Amygdala (tissue), 56 donors: ENCODE measurements at places on chromosomes 3 and 15.

GRCh38 chr3:62024882-62025281 is 348.5 kb downstream of the FEZF2 start:
- DNase-seq: no peak

DNA sequence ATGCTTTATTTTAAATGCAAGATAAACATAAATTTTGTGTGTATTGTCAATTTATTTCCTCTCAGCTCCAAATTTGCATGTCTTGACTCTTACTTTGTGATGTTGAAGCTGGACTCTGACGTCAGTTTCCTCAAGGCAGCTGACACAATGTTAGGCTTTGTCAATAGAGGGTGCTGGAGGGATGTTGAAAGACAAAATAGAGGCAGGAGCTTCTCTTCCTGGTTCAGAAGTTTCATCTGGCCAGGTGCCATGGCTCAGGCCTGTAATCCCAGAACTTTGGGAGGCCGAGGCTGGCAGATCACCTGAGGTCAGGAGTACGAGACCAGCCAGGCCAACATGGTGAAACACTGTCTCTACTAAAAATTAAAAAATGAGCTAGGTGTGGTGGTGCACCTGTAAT is 408.6 kb downstream of the GBE1 start:
- DNase-seq: no peak

DNA sequence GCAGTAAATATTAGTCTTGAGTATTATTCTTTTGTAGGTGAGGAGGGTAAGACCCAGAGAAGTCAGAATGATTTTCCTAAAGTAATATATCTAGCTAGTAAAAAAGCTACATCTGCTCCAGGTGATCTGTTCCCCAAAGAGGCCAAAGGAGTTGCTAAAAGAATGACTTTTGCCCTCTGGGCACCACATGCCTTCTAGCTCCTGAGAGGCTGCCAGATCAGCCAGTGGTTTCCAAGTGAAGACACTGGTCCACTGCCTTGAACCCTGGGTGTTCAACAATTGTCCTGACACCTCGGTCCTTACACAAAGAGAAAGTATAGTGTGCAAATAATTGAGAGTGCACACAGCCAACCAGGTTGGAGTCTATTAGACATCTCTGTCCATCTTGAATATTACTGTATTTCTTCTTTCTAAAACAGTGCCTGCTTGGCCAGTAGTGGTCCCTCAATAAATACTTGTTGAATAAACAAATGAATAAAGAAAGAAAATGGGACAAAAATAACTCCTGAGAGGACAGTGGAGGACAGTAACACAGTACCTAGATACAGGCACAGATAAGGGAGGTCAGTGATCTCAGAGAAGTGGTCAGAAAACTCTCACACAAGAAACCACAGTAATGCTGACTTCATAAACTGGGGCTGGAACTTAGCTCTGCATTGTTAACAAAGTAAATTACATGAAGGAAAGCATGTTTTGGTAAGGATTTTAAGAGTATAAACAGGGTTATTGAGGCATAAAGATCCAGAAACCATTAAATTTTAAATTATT is 56.6 kb upstream of the CSTA start:
- no peak for DNase-seq

- DNase-seq: no peak
Measured at GRCh38 chr15:100727291-100727851, 125.0 kb downstream of the ASB7 start.

- no peak for DNase-seq
Measured at GRCh38 chr3:105780107-105780506, 88.7 kb downstream of the CBLB start.

- DNase-seq: no peak
Measured at GRCh38 chr3:50502225-50502583, 1.2 kb downstream of the CACNA2D2 start.

DNA sequence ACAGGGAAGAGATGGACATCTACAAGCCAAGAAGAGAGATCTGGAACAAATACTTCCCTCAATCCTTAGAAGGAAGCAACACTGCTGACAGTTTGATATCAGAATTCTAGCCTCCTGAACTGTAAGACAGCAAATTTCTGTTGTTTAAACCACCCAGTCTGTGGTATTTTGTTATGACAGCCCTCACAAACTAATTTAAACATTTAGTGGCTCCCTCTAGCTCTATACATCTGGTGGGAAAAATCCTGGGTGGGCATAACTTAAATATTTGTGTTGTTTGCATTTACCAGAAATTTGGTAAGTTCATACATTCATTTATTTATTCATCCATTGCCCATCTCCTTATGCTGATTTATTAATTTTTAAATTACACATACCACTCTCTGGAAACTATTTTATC is 62.5 kb upstream of the GSK3B start:
- DNase-seq: no peak

DNA sequence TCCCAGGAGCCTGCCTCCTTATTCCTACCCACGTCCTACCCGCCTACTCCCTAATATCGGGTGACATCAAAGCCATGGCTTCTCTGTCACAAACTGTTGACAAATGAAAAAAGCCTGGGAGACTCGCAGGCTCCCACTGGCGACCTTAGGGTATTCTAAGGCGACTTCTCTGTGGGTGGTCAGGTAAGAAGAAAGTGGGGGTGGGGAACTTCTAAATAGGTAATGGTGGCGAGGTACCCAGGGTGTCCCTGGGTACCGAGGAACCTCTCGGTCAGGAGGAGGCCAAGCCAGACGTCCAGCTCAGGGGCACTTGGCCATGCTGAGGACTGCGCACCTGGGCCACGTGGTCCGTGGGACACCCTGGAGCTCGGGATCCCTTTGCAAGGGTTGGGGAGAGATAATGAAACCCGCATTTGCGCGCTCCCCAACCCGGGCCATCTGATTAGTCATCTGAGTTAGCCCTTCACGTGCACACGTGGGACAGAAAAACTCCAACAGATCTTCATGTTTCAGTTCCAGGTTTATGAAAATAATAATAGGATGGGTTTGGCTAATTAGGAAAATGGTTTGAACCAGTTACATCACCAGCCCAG is 78.2 kb downstream of the NR2F2 start:
- DNase-seq: no peak

DNA sequence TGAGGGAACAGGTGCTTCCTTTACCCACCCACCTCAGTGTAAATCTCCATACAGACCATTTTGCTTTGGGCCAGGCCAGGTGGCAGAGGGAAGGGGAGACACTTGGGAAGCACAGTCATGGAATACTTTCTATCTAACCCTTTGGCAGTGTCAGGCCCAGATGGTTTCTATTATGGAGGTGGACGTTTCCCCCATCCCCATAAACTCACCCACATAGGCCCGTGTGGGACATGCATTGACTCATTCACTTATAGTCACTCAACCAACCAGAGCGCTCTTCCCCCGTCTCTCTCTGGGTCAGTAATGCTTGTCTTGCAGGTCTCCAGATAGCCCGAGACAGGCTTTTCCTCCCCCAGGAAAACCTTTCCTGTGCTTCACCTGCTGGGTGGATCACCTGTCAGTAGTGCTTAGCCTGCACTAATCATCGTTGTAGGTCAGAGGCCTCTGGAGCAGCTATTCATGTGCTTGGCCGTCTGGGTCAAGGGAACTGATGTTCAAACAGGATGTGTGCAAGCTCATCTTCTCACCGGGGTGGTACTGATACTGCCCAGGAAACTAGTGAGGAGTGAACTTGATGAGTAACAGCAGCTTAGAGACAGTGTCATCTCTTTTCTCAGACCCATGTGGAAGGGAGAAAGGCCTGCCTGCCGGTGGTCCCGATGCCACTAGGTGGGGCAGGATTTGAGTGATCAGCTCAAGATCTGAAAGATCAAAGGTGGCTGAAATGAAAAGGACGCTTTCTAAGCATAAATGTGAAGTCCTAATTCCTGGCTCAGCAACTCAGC is 67.1 kb downstream of the CEMIP start:
- DNase-seq: no peak

DNA sequence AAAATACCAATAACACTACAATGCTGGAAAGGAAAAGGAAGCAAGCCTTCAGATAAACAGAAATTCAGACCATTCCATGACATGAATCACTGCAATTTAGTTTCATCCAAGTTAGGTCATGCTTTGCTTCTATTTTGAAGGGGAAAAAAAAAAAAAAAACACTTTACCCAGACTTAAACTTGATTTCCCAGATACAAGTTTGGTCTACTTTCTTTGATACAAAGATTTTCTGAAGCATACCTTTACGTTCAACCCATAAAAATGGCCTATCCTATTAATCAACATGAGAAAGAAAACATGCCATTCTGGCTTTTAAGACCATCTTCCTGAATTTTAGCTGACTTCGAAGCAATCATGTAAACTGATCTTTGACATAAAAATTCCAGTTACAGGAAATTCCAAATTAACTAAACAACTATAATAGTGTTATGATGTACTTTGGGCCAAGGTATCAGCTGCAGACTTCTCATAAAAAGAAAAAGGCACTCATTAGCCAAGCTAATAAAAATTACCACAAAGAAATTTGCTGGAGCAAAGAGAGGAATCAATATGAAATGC is 12.6 kb downstream of the OSBPL10 start:
- no peak for DNase-seq

DNA sequence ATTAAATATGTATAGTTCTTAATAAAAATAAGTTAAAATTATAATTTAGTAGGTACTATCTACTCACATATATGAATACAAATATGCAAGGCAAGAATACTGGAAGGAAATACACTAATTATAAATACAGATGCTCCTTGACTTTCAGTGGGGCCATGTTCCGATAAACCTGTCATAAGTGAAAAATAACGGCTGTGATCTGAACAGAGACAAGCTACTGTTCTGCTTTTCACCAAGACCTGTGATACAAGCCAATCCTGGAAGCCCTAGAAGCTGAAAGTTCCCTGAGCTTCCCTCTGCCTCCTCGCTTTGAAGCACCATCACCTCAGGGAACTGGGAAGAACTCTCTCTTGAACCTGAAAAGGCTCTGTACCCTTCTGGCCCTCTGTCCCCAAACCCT is 55.4 kb downstream of the SLC12A8 start:
- no peak for DNase-seq
